ENCODE measurements at places on chromosomes 3 and 15.

GRCh38 chr3:61493339-61493738, 68.0 kb upstream of the PTPRG start:
- no peak for DNase-seq

- no peak for DNase-seq
Observed at GRCh38 chr15:66228807-66229735, 24.5 kb downstream of the MEGF11 start.

DNA sequence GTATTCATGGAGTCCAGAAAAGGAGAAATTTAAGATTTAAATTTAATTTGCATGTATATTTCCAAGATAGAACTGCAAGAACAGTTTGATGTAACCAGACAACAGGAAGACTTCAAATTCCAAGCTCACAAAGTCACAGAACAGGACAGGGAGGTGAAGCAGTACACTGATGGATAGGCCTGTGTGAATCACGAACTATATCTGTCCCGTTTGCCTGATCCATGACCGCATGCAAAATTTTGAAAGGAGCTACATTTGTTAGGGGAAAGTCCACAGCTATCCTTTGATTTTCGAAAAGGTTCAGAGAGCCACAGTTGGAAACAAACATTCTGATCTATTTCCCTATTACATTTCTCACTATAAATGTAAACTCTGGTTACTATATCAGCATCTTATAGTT, 79.5 kb upstream of the SLC12A8 start:
- no peak for DNase-seq

GRCh38 chr15:57356636-57357035, 19.7 kb upstream of the CGNL1 start:
- DNase-seq, result no peak

DNA sequence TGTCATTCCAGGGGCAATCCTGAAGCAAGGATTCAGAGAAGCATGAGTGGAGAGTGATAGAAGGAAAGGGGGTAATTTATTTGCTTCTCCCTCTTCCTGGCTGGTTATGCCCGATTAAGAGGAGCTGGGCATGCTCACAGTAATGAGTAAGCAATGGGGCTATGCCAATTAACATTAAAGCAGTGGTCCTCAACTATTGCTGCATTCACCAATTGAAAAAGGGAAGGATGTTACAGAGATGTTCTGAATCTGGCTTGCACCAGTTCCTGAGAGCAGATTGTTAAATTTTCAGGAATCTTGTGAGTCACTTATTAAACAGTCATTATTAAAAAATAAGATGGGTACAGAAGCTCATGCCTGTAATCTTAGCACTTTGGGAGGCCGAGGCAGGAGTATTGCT, 85.9 kb upstream of the ZBTB20 start:
- no peak for DNase-seq

- no peak for DNase-seq
Observed at GRCh38 chr3:182478369-182478768, 314.9 kb upstream of the ATP11B start.

GRCh38 chr15:67068710-67069400, 3.5 kb downstream of the SMAD3 start:
- no peak for DNase-seq

DNA sequence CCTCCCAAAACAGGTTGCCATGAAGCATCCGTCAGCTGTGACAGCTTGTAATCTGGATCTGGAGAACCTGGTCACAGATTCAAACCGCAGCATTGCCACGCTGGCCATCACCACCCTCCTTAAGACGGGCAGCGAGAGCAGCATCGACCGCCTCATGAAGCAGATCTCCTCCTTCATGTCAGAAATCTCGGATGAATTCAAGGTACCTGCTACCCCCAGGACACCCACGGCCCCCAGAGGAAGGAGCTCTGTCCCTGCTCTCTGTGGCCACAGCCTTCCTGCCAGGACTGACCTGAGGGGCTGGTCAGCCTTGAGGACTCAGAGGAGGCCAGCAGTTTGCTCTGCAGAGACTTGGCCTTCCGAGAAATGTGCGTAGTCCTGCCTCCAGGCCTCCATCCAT, 11.2 kb downstream of the COPG1 start:
- DNase-seq, result no peak

- DNase-seq, result no peak
Observed at GRCh38 chr3:82055792-82056191, 294.3 kb upstream of the GBE1 start.

- no peak for DNase-seq
Observed at GRCh38 chr15:75869446-75869845, 26.2 kb downstream of the UBE2Q2 start.

- DNase-seq, result no peak
Observed at GRCh38 chr15:74184582-74185091, 11.1 kb downstream of the ISLR start.

DNA sequence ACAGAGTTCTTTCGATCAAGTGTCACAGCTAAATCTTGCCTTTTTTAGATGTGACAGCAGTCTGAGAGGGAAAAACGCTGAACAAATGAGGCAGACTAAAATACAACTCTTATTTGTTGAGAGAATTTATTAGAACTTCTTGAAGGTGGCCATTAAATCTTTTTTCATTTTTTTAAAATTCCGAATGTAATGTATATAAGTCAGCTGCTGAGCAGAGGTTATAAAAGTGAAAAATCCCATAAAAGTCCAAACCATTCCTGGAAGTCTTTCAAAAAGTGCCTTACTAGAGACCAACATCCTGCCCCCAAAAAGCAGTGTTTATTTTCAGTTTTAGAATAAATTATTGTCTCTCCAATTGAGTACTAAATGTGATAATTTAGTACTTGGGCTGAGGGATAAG, 3.1 kb downstream of the TSEN2 start:
- no peak for DNase-seq

DNA sequence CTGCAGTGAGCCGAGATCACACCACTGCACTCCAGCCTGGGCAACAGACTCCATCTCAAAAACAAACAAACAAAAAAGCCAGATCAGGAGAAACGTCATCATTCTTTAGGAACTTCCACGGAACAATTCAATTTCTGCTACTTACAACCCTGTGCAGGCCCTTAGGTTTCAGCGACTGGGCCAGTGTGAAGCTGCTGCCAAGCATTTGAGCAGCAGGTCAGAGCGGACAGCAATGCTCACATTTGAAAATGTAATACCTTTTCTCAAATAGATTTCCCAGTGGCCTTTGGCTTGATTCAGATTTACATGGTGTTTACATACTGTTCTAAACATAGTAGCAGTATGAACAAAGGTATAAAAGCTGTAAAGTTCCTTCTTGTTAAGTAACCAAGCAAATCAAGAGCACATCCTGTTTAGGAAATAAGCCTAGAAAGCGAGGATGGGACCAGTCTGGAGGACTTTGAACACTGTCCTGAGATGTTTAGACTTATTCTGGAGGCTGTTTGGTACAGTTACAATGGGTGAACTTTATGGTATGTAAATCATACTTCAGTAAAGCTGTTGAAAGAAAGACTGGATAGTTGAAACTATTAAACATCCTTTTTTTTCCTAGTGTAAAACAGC, 141.2 kb downstream of the HCN4 start:
- DNase-seq, result no peak

All from cerebellar nuclear complex (tissue), 1 donor.